ENCODE measurements at places on chromosomes 11 and 22.

DNA sequence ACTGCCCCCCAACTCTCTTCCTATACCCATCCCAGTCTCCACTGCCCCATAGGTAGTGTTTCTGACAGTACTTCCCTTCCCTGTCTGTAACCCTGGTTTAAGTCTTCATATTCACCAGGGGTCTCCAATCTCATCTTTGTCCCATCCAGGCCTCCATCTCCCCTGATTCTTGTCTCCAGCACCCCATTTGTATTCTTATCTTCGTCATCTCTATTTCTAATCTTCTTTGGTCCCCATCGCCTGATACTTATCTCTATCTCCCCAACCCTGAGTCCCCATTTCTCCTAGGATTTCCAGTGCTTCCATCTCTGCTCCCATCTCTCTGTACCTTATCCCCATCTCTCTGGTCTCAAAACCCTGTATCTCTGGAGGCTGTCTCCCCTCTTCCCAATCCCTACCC, 1.8 kb downstream of the PHOX2A start:
- DNase-seq, result no peak

DNA sequence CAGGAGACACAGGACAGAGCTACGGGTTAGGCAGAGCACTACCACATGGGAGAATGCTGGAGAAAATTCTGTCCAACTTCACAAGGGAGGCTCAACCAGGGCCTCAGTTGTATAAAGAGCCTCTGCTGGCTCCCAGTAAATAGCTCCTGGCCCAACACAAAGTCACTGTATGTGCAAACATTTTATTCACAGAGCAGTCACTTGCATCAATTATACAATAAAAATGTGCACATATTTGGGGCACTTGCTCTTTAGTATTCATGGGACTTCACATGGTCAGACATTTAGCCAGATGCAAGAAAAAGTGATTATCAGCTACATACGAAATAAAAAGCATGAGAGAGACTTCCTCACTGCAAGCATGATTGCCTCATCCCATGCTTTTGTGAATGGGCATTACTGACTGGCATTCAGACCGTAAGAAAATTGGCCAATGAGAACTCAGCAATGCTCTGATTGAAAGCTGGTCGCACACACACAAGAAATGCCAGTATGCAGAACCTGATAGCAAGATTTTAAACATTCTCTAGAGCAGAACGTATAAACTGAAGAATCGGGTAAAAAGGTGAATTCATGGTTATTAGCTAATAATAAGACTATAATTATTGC, 39.4 kb downstream of the BLID start:
- no peak for DNase-seq

DNA sequence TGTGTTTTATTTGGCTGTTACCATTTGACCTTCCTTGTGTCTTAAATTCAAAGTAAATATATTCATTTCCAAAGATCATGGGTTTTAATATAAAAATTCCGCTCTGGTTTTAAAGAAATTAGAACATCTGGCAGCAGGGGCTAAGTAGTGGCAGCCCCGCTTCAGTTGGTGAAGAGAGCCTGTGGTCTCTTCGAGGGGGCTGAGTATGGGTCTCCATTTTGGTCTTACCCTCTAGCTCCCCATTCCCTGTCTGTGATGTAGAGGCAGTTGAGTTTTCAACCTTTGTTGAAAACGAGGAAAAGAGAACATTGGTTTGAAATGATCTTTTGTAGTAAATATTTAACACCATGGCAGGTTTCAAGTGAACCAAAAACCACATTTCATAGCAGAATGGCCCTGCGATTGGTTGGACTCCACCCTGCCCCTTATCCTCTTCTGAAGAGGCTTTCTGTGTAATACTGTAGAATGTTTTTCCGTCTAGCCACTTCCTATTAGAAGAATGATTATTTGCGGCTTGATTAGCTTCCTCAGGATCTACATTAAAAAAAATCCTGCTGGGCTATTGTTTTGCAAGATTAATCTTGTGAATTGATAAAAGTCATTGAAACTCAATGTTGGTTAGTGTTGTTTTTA, 17.7 kb downstream of the APLP2 start:
- DNase-seq, result no peak

GRCh38 chr11:93639548-93639947, 21.9 kb upstream of the CEP295 start:
- DNase-seq, result no peak

DNA sequence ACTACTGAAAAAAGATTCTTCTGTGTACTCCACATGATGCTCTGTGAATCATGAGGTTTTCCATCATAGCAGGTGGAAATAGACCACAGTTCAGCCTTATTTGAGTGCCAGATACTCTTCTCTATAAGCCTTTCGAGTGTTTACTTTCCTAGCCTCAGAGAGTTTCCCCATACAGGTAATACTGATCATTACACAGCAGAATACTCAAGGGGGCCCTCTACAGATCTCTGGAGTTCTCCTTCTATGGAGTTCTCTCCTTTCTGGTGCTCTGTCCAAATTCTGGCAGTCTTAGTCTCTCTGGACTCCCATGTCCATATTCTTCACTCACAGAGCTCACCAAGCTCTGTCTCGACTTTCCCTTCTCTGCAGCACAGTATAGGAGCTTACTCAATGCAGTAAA, 175.7 kb upstream of the CARD18 start:
- DNase-seq, result no peak

Data from stimulated activated naive CD4-positive, alpha-beta T cell (primary cell).